ENCODE measurements at places on chromosomes 5 and 9.

DNA sequence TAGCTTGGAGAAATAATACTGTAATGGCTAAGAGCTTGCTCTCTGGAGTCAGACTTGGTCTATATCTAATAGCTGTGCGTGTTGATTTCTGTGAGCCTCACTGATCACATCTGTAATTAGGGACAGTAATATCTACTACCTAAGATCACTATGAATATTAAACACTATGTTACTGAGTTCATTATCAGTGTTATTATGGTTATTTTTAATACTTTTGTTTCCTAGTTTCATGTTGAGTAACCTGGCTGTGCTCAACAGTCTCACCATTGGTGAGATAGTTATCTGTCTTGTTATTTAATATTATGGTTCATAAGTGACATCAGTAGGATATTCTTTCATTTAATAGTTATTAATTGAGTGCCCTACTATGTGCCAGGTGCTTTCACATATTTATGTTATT, 22.4 kb upstream of the CAVIN4 start:
- DNase-seq: no peak

DNA sequence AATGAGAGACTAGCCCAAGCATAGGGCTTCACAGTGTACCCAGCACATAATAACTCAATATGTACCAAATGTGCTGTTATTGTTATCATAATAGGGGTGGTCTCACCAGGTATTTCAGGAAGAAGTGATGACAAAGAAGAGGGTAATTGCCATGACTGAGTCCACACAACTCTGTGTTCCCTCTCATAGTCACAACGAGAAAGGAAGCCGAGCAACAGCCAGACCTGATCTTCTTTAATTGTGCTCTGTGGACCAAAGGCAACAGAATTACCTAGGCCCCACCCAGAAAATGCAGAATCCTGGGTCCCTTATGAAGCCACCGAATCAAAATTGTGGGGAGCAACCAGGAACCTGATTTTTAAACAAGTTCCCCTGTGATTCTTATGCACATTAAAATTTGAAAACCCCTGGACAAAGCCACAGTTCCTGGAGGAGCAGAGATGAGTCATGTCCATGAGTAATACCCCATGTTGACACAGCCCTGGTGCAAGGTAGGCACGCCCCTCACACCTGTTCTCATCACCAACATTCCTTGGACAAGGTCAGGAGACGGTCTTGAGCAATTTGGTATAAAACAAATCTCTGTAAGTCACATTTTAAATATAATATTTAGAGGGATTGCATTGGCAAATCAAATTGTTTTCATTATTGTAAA, 5.2 kb downstream of the FGF1 start:
- DNase-seq: no peak

DNA sequence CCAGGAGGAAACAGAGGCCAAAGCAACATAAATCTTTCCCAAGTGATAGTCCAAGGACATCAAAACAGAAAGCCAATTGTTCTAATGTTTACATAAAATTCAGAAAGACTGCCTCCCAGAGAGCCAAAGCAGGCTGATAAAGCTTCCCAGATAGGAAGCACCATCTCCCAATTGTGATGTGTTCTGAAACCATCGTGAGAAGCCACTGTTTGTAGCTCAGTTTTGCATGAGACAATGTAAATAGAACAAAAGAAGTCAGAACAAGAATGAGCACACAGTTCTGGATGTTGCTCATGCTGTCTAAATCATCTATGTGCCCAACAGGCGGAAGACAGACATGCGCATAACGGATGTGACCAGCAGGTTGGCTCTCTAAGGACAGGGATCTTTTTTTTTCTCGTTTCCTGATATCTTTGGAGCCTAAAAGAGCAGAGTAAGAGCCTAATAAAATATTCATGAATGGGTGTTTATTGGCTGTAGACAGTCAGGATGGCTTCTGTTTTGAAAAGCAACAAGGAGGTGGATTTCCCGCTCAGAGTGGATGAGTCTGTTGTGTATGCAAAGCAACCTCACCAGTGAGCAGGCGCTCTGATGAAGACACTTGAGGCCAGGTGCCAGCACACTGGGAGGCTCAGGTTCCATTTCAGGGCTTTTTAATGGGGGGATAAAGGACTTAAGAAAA, 113.6 kb downstream of the GNA14 start:
- DNase-seq: peak; percentile 75

- no peak for DNase-seq
Observed at GRCh38 chr9:27468000-27468399, 56.1 kb upstream of the IFNK start.

GRCh38 chr5:90131383-90132133, 278.0 kb downstream of the CETN3 start:
- no peak for DNase-seq

DNA sequence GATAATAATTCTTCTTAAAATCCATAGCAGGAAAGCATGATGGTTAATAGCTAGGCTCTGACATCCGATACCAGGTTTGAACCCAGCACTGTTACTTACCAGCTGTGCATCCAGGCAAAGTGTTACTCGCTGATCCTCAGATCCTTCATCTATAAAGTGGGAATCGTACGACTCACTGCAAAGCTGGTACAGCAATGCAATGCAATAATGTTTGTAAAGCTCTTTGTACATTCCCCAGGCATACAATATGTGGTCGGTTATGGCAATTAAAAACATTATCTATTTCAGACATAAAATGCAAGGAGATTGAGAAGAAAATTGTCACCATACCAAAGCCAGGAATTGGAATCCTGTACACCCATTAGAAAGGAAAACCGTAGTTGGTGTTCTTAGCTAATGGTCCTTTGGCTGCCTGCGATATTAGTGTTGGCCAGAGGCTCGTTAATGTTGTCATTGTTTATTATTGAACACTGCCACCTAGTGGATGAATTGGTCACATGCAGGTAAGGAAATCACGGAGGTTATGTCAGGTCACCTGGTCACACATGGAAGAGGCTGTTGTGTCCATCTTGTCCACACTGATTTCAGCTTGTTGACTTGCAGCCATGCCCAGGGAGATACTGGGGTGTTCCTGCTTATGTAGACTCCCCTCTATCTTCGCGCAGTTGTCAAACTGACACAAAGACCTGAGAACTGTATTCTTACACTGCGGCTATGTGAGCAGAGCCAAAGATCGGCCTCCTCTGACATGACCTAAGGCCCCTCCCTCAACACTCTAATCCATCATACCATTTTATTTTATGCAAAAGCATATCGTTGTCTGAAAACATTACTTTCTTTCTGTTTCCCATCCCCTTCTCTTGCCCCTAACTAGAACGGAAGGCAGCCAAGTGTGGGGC, 87.5 kb upstream of the PPP2R2B start:
- DNase-seq: peak; percentile 88

DNA sequence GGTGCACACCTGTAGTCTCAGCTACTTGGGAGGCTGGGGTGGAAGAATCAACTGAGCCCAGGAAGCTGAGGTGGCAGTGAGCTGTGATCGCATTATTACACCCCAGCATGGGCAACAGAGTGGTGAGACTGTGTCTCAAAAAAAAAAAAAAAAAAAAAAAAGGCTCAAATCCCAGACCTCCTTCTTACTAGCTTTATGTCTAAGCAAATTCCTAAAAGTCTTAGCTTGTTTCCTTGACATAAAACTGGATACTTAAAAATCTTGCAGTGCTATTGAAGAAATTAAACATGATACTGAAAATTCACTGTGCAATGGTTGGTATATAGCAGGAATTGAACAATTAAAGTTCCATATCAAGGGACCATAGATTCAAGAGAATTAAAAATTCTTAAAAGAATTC, 45.0 kb downstream of the PCDHGC5 start:
- DNase-seq: no peak

- DNase-seq: no peak
Observed at GRCh38 chr9:87434366-87434765, 63.3 kb upstream of the DAPK1 start.

- no peak for DNase-seq
Observed at GRCh38 chr9:90307891-90308290, 334.7 kb downstream of the DIRAS2 start.

DNA sequence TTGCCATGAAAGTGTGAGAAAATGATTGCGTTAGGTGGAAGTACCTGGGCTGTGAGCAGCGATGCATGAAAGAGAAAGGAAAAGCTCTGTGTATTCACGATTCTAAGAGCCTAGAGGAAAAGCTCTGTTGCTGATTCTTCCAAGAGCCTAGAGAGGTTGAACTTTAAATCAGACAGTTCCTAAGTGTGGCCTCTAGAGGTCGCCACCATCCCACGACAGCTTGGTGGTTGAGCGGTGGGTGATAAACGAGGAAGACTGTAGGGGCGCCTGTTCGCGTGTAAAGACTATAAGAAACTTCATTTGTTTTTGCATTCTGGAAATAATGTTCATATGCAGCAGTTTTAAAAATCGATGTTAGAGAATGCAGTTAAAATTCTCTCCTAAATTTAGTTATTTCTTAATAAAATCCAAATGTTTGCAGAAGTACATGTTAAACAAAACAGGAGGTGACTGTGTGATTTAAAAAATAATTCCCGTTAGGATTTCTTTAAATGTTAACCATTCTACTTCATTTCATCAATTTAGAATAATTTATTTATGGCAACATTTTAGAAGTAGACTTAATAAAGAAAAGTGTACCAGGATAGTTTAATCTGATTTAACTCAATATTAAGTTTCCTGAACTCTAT, 107.7 kb downstream of the TENT4A start:
- peak; percentile 80 for DNase-seq

GRCh38 chr9:120500733-120501132, 79.2 kb downstream of the CDK5RAP2 start:
- DNase-seq: no peak

DNA sequence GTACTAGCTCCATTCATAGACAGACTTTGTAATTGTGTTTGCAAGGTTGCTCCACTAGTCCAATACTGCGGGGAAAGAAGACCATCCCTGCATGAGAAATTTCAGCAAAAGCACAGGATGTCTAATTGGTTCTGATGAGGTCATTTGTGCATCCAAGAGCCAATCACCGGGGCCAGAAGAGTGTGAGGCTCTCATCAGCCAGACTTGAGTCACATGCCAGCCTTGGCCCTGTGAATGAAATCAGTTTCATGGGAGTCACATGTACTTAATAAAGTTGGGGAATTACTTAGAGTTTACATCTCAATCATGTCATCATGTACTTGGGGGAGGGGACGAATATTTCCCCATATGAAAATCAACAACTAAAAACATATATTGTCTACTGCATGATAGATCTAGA, 1236.0 kb downstream of the MAT2B start:
- no peak for DNase-seq

- DNase-seq: no peak
Observed at GRCh38 chr9:125260561-125260960, 1.1 kb upstream of the GAPVD1 start.

- no peak for DNase-seq
Observed at GRCh38 chr5:155332618-155333017, 319.1 kb downstream of the KIF4B start.

DNA sequence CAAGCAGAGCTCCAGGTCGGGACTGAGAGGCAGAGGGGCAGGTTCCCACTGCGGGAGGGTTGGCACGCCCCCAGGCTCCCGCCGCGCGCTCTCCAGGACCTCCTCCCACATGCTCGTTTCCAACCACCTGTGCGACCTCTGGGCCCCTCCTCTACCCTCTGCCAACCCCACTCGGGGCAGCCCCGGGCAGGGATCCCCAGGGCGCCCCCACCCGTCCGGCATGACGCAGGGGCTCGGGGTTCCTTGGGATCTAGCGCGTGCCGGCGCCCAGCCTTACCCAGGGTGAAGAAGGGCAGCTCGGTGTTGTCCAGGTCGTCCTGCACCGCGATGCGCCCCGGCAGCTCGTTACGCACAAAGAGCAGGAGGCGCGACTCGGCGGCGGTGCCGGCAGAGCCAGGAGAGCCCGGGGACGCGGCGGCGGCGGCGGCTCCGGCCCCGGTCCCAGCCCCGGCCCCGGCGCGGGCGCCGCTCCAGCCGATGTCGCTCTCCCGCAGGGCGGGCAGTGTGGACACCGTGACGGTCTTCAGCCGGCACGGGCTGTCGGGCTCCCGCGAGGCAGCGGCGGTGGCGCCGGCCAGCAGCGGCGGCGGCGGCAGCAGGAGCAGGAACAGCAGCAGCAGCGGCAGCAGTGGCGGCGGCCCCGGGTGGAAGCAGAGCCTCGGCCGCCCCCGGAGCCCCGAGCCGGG, 494 bp downstream of the ASTN2 start:
- peak; percentile 66 for DNase-seq

- no peak for DNase-seq
Observed at GRCh38 chr5:179488975-179489374, 61.4 kb upstream of the RUFY1 start.

GRCh38 chr5:134477462-134478245, 47.8 kb upstream of the JADE2 start:
- DNase-seq: no peak

DNA sequence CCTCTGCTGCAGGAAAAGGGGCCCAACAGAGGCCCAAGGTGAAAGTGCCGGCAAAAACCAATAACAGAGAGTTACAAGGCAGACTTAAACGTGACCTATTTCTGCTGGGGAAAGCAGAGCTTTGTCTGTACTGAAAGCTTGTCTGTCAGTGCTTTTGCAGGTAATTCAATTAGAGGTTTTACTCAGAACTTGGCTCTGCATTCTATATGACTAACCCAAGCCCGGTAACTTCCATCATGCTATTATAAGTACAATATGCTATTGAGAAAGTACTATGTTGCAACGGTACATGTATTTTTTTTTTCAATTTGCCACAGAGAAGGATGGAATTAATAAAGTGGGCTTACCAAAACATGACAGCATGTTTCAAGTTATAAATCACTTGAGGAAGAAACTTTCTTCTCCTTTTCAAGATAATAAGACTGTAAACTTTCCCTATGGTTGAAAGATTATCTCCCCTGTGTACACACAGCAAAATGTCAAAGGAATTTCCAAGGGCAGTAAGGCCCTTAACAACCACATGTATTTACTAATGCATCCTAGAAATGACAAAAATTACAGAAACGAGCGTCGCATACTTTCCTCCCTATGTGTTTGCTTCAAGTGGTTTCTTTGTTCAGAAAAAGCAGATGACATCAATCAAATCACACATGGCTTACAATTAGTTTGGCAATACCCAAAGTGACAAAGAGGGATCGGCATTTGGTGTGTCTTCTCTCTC, 282.4 kb downstream of the EFNA5 start:
- DNase-seq: peak; percentile 55

DNA sequence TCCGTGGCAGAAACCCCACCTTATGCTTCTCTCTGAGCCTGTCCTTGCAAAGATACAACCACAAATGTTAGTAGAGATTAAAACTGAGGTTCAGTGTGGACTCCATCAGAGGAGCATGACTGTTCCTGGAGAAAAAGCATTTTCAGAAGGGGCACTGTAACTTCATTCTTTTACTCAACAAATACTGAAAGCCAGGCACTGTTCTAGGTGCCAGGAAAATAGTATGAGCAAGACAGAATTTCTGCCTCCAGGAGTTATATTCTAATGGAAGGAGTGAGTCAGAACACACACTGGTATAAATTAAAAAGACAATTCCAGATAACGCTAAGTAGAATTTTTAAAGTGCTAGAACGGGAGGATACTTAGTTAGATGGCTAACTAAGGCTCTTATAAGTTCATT, 251.4 kb upstream of the GAS1 start:
- no peak for DNase-seq

DNA sequence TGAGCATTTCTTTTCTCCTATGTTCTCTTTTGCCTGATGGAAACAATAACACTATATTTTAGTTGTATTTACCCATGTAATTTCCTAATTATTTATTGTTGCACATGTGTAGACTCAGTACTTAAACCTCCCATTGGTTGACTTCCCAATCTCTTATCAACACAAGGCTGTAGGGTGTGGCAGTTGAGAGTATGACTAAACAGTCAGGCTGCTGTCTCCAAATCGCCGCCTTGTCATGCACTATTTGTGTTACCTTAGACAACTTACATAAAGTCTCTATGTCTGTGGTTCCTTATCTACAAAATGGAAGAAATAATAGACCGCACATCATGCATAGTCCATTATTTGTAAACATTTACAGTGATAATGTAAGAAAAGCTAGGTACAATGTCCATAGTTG, 68.9 kb upstream of the EFNA5 start:
- no peak for DNase-seq

- DNase-seq: no peak
Observed at GRCh38 chr5:155052532-155052931, 39.0 kb downstream of the KIF4B start.
